RKO (cell line): ENCODE measurements at places on chromosomes 13 and 19.

DNA sequence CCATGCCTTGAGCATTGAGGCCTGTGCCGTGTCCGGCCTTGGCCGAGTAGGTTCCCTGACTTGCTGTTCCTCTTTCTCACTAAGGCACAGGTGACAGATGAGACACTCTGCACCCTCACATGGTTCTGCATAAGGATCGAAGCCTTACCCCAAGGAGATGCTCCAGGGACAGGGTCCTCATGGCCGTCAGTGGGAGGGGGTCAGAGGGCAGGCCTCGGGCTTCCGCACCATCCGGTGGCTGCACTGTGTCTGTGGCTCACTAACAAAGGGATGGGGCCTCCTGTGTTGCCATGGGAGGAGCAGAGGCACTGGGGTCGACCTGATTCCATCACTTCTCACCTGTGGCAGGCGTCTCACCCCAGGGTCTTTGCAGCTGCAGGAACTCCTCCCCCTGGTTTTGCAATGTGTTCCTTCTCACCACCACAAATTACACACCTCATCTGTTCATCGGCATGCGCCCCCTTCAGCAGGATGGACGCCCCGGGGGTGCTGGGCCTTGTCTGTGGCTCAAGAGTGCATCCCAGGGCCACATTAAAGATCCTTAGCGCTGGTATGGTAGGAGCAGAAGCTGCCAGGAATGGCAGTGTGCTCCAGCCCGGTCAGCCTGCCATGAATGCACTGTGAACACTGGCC is 113.3 kb upstream of the SOX1 start:
- no peak for DNase-seq

GRCh38 chr19:48883726-48884125 is 11.5 kb downstream of the PPP1R15A start:
- DNase-seq: no peak

DNA sequence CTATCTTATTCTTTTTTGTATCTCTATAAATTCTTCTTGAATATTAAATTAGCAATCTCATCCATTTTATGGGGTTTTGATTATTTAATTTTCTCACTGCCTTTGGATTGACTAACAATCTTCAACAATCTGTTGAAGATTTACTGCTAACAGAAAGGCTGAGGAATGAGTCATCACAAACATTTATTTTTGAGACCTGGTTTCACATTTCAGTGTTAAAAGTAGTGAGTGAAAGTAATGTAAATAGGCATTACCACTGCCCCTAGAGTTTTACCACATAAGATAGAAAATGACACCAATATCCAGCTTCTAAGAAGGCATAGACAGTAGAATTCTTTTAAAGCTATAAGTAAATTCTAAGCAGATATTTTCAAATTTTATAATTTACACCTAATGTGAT is 472.8 kb downstream of the OLFM4 start:
- no peak for DNase-seq

- no peak for DNase-seq
Measured at GRCh38 chr19:51564791-51565190, 6.3 kb upstream of the ZNF175 start.

DNA sequence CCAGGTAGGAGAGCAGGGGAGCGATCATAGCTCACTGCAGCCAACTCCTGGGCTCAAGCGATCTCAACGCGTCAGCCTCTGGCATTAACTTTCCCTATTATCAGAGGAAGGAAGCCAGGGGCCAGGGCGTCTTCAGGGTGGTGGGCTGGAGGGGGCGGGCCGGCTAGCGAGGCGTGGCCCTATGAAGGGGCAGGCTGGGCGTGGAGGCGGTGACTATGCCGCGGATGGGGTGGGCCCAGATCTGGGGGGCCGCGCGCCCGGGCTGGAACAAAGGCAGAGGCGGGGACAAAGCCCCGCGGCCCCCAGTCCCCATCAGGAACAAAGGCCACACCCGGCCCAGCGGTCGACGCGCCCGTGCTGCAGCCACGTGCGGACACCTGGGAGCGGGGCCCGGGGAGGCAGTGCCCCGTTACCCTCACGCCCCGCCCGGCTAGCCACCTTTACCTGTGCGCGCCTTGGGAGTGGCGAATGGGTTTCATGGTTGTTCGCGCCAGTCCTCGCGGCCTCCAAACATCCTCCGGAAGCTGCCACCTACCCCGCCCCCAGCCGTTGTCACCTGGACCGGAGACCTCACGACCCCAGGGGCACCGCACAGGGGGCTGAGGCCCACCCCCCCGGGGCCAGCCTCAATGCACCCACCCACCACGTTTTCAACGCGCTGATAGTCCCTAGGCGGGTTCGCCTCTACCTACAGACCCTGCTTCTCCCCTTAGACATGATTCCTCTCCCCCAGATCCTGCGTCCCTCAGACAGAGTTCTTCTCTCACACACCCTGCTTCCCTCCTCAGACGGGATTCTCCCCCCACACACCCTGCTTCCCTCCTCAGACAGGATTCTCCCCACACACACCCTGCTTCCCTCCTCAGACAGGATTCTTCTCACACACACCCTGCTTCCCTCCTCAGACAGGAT is 5.4 kb upstream of the TRIM28 start:
- no peak for DNase-seq

- DNase-seq: no peak
Measured at GRCh38 chr19:44851427-44851826, 5.3 kb downstream of the NECTIN2 start.
